Endodermal cell (in vitro differentiated cells): ENCODE measurements at places on chromosomes 12 and 14. TPM values are rescaled to one million over a fixed set of nuclear protein-coding genes. Genes with fewer than 3 reads are reported as not detected.

The HEBP1 gene
- 25.7 to 28.4 TPM (median 27.4 TPM) in 3 replicates for total RNA-seq

DNA sequence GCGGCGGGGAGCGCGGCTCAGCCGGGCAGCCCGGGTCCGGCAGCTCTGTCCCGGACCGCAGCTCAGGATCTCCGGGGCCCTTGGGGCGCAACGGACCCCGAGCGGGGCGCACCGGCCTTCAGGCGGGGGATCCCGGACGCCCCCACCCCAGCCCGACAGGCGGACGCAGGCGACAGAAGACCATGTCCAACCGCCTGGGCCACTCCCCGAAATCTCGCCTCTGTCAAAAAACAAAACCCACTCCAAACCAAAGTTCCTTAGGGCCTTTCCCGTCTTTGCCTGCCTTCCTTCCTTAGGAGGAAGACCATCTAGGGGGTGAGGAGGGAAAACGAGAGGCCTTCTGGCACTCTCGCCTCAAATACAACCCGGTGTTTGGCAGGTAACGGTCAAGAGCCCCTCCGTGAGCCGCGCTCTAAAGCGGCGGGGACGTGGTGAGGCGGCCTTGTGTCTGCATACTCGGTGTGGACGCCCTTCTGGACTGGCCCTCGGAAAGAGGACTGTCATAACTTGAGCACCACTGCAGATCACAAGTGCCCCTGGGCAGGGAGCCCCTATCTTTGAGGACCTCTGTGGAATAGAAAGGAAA, 604 bp downstream of the HCFC2 start:
- H3K36me3 ChIP-seq = peaks cover 6% of the 10 kb centered on the region
- H3K27me3 ChIP-seq = peaks cover 24% of the 10 kb centered on the region
- H3K27ac ChIP-seq = no peak overlapping the region
- no peaks in the 10 kb centered on the region for H3K4me1 ChIP-seq

DNA sequence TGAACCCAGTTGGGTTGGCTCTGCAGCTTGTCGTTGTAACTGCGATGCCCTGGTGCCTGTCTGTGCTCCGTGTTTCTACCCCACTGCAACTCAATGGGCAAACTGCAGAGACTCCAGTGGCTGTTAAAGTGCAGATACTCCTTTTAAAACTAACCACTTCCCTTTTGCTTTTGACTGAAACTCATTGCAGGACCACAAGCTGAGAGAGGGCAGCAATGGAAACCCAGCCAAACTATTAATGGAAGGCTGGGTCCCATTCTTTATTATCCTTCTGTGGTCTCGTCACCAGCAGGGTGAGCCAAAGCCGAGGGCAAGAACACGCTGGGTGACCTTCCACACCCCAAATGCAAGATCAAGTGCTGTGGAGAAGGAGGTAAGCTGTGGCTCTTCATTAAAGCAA, 910.4 kb downstream of the VRK1 start:
- DNase-seq = peak; percentile 56
- H3K36me3 ChIP-seq = no peaks in the 10 kb centered on the region
- no peak overlapping the region for H3K27ac ChIP-seq
- no peak overlapping the region for H3K4me3 ChIP-seq
- H3K4me1 ChIP-seq = no peaks in the 10 kb centered on the region
- no peaks in the 10 kb centered on the region for H3K27me3 ChIP-seq

The C14orf132 gene
- 21.9 to 35.8 TPM (median 22.9 TPM) in 3 replicates for total RNA-seq

The HOMEZ gene
- total RNA-seq = 21.4 and 23.8 TPM in 2 replicates

DNA sequence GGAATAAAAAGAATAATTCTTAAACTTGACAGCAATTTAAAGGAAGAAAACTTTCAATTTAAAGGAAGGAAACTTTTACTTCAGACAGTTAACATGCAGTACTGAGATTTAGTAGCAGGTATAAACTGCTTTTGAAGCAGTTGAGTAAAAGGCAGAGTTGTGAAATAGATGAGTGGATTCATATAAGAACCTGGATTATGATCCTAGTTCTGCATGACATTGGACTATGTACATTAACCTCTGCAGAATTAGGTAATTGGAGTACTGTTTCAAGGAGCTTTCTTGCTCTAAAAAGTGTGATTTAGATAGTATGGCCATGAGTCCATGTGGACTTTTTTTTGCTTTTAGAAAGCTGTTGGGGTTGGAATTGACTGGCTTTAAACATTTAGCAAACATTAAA, 29.7 kb downstream of the ATP2A2 start:
- no peak for DNase-seq
- no peak overlapping the region for H3K4me3 ChIP-seq
- H3K36me3 ChIP-seq = peaks cover 83% of the 10 kb centered on the region
- no peaks in the 10 kb centered on the region for H3K27me3 ChIP-seq
- no peaks in the 10 kb centered on the region for H3K4me1 ChIP-seq
- H3K27ac ChIP-seq = no peak overlapping the region

GRCh38 chr12:31590642-31591379, at the start of gene DENND5B:
Gene DENND5B (minus strand): TSS chr12:31591136. CDS start chr12:31590832, 304 bp downstream.
- peaks cover 4% of the 10 kb centered on the region for H3K4me1 ChIP-seq
- DNase-seq = peak; percentile 91
- no peaks in the 10 kb centered on the region for H3K27me3 ChIP-seq
- no peaks in the 10 kb centered on the region for H3K36me3 ChIP-seq
- peak within 1 kb of the TSS; percentile 96 for H3K27ac ChIP-seq

The RNU6-8 gene
- not detected in 2 replicates for total RNA-seq

DNA sequence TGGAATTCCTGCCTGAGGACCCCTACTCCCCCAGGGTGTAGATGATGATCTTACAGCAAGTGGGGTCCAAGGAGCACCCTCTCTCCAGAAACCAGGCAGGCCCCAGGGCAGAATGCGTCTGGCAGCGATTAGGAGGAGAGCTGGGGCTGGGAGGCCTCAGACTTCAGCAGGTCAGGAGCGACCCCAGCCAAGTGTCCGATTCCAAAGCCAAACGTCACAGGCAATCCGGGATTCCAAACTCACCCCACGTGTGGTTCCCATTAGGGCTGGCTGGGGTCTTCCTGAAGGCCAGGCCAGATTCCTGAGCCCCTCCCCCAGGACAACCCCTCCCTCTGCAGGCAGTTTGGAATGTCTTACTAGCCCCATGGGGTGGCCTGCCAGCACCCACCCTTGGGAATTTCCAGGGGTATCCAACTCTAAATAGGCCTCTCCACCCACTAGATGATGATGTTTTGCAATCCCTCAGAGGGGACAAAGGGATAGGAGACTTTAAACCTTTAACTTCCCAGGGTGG, 17.3 kb upstream of the FIGNL2 start:
- H3K4me3 ChIP-seq = no peak overlapping the region
- no peaks in the 10 kb centered on the region for H3K36me3 ChIP-seq
- H3K4me1 ChIP-seq = peaks cover 14% of the 10 kb centered on the region
- DNase-seq = peak; percentile 76

DNA sequence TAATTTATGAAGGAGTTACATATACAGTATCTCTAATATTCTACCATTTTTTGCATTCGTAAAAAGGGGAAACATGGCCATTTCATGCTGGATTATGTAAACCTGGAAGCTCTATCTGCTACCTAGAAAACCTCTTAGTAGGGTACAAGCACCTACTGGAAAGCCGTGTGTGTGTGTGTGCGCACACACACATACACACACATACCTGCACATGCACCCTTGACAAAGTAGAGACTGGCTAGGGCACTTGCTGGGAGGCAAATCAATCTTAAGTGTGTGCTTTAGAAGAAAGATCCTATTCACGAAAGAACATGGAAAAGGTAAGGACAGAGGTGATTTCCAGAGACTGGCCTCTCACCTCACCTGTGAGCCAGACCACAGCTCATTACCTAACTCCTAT, 190.8 kb downstream of the SLC5A8 start:
- no peaks in the 10 kb centered on the region for H3K4me1 ChIP-seq
- H3K36me3 ChIP-seq = no peaks in the 10 kb centered on the region
- H3K27me3 ChIP-seq = no peaks in the 10 kb centered on the region
- H3K4me3 ChIP-seq = no peak overlapping the region
- H3K27ac ChIP-seq = no peak overlapping the region

The BAZ2A gene
- total RNA-seq = 123 and 137 TPM in 2 replicates

DNA sequence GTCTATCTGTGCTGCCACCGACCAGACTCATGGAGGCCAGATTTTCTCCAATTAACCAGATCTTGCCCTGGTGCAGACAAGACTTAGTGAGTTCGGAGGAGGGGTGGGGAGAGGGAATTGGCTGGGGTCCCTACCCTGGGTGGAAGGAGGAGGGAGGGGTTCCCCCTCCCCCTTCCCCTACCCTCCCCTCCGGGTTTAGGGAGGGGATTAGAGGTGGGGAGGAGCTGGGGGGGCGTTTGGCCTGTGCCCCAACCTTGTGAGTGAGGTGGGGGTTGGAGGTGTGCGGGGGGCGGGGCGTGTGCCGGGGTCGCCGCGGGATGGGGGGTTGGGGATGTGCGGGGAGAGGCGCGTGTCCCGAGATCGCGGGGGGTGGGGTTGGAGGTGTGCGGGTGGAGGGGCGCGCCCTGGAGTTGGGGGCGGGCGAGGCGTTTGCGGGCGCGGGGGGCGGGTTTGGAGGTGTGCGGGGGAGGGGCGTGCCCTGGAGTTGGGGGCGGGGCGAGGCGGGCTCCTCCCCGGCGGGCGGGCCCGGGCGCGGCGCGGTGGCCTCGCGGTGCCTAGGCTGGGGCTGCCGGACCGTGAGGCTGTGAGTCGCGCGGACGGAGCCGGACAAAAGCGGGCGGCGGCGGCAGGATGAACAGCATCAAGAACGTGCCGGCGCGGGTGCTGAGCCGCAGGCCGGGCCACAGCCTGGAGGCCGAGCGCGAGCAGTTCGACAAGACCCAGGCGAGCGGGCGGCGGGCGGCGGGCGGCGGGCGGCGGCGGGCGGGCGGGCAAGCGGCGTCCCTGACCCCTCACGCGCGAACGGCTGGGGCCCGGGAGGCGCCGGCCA, at the start of gene HIP1R:
Gene HIP1R (plus strand): TSS at position 537 of the 829 bp plus-strand sequence. CDS start 94 bp downstream, at position 631.
- no peaks in the 10 kb centered on the region for H3K36me3 ChIP-seq
- peak; percentile 89 for DNase-seq
- peaks cover 3% of the 10 kb centered on the region for H3K4me1 ChIP-seq
- peaks cover 16% of the 10 kb centered on the region for H3K27me3 ChIP-seq
- peak within 1 kb of the TSS; percentile 85 for H3K4me3 ChIP-seq
- H3K27ac ChIP-seq = peak within 1 kb of the TSS; percentile 85

DNA sequence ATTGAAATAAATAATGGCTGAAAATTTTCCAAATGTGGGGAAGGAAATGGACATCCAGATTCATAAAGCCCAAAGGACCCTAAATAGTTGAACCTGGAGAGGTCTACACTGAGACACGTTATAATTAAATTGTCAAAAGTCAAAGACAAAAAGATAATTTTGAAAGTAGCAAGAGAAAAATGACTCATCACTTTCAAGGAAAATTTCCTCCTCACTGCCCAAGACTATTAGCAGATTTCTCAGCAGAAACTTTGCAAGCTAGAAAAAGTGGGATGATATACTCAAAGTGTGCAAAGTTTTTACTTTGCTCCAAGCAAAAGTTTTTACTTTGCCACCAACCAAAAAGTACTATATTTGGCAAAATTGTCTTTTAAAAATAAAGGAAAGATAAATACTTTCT, 15.9 kb upstream of the KRT83 start:
- no peak overlapping the region for H3K27ac ChIP-seq
- H3K36me3 ChIP-seq = no peaks in the 10 kb centered on the region
- no peak for DNase-seq
- no peak overlapping the region for H3K4me3 ChIP-seq
- no peaks in the 10 kb centered on the region for H3K4me1 ChIP-seq

DNA sequence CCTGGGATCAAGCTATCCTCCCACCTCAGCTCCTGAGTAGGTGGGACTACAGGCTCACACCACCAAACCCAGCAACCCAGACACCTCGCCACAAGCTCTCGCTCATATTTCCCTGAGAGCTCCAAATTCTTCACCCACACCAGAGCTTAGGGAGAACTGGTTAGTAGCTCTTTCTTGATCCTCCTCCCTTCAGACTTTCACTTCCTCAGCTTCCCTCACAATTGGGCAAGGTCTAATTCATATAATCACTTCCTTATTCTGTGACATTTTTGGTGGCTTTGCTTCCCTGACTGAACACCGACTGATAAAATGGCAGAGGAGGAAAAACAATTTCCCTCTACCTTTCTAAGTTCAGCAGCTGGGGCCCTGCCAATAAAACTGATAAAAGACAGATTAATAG, 88.5 kb downstream of the GXYLT1 start:
- H3K27ac ChIP-seq = no peak overlapping the region
- DNase-seq = no peak
- H3K36me3 ChIP-seq = no peaks in the 10 kb centered on the region
- H3K4me1 ChIP-seq = no peaks in the 10 kb centered on the region

DNA sequence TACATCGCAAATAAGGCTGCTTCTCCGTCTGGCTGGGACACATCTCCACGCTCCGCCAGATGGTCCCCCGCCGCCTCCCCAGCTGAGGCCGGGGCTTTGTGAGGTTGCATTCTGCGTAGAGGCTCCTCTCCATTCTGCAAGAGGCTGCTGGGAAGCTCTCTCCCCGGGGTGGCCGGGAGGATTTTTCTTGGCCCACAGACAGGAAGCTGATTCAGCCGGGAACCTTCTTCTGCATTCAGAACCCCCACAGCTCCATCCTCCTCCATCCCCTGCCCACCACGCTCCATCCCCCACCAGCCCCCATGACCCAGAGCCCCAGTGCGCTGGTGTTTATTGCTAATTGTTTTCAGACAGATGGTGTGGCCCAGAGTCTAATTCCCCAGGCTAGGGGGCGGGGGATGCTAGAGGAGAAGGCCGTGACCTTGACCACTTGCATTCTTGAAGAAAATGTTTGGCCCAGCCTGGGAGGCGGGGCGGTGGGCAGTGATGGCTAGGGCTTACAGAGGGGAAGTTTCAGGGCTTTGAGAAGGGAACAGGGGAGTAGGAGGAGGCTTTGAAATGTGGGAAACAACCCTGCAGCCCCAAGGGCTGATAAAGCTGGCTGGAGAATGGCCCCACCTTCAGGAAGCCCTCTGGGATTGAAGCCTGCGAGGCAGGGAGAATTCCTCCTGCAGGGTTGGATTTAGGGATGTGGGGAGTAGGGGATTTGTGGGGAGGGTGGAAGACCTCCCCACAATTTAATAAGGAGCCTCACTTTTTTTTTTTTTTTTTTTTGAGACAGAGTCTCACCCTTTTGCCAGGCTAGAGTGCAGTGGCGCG, 88.5 kb upstream of the NCOR2 start:
- DNase-seq = peak; percentile 97
- H3K36me3 ChIP-seq = no peaks in the 10 kb centered on the region
- H3K4me1 ChIP-seq = peaks cover 4% of the 10 kb centered on the region
- peak overlapping the region; percentile 92 for H3K27ac ChIP-seq

DNA sequence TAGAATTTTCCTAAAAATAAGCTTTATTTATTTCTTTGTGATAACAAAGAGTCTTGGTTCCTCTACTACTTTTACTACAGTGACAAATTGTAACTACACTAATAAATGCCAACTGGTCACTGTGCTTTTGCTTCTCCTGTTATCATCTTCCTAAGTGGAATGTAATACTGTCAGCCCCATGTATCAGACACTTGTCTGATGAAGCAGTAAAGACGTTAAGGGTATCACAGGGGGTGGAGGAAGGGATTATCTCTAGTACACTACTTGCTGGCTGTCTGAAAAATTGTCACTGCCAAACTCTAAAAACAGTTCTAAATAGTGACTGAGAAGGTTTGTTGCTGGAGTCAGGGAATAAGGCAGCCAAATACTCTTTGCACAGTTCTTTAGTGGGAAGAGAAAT, 11.3 kb downstream of the ASB8 start:
- H3K27ac ChIP-seq = no peak overlapping the region
- H3K4me1 ChIP-seq = peaks cover 4% of the 10 kb centered on the region
- peaks cover 14% of the 10 kb centered on the region for H3K27me3 ChIP-seq
- peaks cover 74% of the 10 kb centered on the region for H3K36me3 ChIP-seq
- no peak overlapping the region for H3K4me3 ChIP-seq
- DNase-seq = no peak

The TRHDE gene
- total RNA-seq = 0.45 to 1.2 TPM (median 1.2 TPM) in 3 replicates
